ENCODE measurements at places on chromosomes 16 and 17.

- no peak for DNase-seq
Measured at GRCh38 chr17:39604911-39605491, 2.7 kb downstream of the NEUROD2 start.

DNA sequence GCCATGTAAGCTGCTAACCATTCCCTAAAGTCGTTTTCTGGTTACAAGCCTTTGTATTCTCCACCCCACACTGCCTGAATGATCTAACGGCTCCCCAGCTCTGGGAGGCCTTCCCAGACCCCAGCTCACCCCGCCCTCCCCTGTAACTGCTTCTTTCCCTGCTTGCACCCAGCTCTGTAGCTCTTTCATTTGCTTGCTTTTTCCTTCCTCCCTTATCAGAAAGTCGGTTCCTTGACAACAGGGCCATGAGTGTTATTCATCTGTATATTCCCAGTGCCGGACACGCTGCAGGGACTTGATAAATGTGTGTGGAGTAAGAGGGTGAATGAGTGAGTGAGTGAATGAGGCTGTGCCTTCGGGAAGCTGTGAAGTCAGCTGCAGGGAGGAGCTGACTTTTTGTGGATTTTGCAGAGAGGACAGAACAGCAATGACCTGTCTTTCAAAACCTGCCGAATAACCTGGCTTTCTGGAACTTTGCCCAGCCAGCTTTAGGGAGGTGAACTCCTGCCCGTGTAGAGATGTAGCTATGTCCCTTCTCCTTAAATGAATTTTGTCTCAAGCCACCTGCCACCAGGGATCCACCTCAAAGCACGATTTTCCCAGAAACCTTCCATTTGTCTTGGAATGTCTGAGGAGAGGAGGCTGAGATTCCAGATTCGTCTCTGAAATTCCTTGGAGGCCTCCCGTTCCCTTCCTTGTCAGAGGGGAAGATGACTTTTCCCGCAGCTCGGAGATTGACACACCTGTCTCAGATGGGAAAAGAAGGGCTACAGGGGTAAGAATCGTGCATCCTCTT, 20.0 kb upstream of the CACNG4 start:
- DNase-seq: no peak

DNA sequence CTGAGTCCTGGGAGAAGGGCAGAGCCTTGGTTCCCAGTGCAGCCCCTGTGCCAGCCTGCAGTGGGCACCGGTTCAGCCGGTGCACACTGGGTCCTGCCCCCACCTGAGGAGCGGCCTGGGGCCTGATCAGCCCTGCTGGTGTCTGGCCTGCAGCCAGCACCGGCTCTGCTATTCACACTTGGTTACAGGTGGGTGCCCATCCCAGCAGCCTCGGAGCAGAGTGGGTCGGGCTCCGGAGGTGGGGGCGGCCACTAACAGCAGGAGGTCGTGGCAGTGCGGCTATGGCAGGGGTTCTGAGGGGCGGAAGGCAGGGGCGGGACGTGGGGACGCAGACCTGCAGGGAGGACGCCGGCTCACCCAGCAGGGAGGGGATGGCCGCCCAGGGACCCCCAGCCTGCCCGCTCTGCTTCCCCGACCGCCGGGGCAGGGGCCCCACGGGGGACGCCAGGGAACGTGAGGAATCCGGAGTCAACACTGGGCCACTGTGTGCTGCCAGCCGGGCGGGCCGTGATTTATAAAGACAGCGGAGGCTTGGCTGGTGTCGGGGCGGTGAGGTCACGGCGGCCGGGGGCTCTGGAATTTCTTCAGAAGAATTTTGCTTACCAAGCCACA, 20.3 kb downstream of the METRNL start:
- DNase-seq: no peak

DNA sequence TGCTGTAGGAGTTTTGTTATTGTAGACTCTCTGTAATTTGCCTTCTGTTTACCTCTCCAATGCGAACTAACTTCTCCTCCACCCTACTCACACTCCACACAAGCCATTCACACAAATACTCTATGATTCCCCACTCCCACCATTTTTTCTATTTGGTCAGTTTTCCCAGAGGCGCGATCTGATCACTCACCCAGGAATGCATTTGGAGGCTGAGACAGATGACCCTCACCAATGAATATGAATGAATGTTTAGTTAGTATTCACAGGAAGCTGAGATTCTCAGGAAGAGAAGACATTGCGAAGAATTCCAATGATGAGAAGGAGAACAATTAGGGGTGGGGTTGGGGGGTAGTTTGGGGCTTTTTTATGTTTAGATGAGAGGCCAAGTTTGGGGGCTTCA, 10.5 kb upstream of the ANKFN1 start:
- DNase-seq: no peak

DNA sequence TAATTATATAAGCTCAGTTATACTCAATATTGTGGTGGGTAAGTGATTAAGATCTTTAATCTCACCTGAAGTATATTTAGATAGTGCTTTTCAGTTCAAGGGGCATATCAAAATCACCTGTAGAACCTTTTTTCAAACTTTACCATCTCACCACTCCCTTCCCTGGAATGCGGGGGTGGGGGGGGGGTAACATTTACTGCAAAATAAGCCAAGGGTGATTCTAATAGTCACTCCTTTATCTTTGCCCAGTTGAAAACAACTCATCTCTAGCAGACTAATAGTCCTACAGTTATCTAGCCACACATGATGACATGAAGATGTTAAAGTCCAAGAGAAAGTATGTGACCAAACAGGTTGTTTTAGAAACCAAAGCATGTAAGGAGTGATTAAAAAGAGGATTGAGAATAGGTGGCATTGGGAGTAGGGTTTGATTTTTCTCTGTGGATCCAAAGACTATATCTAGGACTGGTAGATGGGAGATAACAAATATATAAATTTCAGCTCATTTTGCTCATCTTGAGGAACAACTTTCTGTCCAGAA, 21.5 kb downstream of the LPCAT2 start:
- no peak for DNase-seq

GRCh38 chr17:67390646-67391361, 13.7 kb downstream of the PITPNC1 start:
- no peak for DNase-seq

Measured in OCI-LY7 (cell line).